ENCODE measurements at places on chromosomes 2 and 18.
A peak's percentile ranks its signal among the peaks of the same experiment; 100 is the strongest.

DNA sequence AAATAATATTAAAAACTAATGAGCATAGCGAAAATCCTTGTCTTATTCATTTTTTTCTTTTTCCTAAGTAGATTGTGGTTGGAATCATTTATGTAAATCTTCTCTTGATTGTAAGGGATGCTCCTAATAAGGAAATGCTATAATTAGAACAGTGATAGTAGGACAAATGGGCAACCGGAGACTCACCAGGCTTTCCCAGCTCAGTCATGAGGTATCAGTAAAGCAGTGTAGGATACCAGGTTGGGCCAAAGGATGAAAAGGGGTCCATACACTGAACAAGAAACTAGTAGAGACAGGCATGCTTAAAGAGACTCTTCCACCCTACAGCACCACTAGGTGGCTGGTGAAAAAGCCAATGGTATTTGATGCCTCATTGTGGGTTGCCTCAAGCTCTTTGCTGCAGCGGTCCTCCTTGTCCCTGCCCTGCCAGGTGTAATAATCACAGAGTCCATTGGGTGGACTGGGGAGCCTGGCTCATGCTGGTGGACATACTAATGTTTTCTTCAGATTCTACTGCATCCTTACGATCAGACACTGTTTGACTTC is 71.4 kb upstream of the FAM98A start:
- no peak for DNase-seq

- no peak for DNase-seq
Observed at GRCh38 chr2:48914477-48915089, 159.1 kb upstream of the LHCGR start.

DNA sequence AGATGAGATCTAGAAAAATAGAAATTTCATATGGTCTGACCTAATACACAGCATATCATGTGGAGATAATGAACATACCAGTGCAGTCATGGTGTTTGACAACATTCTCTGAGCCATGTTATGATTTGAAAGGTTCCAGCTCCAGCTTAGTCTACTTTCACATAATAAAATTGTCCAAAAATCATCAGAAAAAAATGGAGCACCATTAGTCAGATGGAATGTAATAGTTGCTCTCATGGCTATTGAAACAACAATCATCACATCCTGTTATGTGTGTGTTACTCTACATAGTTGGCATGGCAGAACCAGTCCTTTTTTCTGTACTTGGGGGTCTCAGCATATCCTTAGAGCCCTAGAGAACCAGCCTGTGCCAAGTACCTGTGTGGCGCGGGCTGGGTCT is 678.9 kb upstream of the FANCL start:
- DNase-seq, result no peak

GRCh38 chr2:140451324-140451723 is 1671.1 kb upstream of the NXPH2 start:
- no peak for DNase-seq

DNA sequence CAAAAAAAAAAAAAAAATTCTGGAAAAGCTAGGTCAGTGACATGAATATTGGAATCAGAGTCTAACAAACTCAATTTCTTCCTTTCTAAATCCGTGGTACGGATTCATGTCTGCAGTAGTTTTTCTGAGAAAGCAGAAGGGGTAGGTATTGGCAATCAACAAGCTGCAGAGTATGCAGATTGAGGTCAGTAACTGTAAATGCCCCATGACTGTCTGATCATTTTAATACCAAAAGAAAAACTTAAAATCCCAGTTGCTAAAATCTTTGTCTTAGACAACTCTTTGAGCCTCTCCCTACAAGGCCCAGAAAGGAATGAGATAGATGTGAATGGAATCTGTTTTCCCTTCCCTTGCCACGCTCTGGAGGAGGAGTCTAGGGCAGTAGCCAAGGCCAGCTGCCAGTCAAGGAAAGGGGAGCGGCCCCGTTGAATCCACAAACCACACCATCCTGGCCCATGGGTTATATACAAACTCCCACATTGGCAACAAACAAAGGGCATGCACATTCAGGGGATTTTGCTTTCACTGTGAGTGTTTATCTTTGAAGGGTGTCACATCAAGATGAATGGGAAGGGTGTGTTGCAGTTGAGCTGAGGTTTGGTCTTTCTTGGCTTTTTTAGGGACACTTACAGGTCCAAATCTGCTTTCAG is 6.1 kb upstream of the CASP8 start:
- DNase-seq, result no peak

DNA sequence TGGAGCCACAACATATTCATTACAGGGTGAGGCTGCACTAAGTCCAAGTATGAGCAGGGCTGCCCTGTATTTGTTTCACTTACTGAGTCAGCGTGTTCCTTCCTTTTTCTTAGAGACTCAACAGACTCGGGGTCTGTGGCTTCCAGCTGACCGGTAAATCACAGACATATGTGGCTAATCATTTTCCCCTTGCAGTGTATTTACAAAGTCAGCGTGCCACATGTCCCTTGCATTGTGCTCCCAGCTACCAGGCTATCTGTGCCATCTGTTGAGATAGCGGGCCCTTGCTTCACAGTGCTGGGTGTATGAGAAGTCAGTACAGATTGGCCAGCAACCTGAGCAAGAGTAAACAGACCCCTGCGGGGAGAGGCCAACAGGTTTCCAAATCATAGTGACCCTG is 254.3 kb downstream of the LRRTM1 start:
- DNase-seq, result no peak

- no peak for DNase-seq
Observed at GRCh38 chr2:151205571-151205970, 56.1 kb downstream of the RBM43 start.

DNA sequence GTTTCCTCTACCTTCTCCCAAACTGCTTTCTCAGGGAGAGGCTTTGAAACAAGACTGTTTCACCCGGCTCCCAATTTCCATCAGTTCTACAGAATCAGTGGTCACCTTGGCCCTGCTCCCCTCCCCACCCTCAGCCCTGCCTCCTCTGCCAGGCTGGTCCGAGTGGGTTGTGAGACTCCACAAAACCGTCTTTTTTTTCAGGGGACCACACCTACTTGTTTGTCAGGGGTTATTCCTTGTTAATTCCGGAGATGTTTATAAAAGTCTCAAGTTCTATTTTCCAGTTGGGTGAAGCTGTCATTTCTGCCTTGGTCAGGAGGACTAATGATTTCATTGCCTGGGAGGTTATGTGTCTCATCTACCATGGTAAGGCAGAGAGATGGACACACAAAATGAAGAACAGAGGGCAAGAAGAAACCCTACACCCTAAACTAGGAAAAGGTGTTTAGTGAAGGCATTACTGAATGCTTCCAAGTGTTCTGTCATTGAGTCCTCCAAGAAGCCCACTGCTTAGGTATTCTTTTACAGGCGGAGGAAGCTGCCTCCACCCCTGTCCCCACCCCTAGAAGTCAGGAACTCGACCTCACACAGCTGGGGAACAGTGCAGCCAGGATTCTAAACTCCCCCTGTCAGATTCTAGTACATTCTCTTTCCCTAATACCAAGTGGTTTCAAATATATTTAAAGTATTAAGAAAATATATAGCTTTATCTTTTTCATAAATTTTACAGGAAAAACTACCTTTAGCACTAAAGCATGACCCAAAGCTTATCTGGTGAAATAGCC is 46.3 kb downstream of the COPS8 start:
- DNase-seq, result no peak

GRCh38 chr2:5322396-5322795 is 369.8 kb upstream of the SOX11 start:
- no peak for DNase-seq

GRCh38 chr2:142037066-142037465 is 93.8 kb downstream of the LRP1B start:
- no peak for DNase-seq

- DNase-seq, result no peak
Observed at GRCh38 chr18:35582899-35583558, 1.5 kb downstream of the GALNT1 start.

DNA sequence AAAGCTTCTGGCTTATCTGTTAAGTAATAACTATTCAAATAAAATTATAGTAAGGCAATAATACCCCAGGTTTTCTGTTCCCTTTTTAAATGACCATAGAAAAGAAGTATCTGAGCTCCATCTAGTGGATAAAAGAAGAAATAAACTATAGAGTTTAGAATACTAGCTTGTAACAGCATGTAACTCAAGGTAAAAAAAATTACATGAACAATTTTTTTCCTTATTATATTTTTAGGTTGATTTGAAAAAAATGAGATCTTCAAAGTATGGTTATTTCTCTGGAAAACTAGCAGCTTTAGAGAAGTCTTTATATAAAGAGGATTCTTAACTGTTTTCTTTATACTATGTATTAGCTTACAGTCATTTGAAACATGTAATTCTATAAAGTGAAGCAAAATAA is 58.1 kb downstream of the NCKAP1 start:
- DNase-seq, result peak; percentile 4

- no peak for DNase-seq
Observed at GRCh38 chr18:31275722-31276463, 42.1 kb upstream of the DSG1 start.

DNA sequence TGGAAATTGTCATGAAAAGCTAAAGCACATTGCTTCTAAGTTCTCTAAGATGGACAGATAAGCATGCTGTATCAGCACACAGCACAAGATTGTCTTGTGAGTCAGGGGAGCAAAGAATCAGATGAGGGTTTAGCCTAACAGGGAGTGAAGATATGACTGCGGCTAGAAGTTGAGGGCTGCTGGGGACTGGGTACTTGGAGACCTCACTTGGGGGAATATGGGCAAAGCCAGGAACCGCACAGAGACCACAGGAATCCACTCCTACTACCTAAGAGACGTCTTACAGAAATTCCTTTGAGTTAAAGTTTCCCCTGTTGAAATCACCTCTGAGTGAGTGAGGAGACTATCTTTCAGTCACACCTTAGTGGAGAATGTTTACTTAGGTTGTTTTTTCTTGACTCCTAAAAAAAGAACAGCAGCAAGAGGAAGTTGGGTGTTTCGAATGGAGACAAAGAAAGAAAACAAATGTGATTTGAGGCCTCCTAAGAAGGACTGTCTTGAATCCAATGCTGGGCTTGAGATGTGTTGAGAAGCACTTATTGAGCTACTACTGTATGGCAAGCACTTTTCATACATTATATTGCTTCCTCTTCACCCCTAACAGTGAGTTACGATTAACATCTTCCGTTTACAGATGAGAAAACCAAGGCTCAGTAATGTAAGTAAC is 100.7 kb downstream of the ANKRD44 start:
- no peak for DNase-seq

DNA sequence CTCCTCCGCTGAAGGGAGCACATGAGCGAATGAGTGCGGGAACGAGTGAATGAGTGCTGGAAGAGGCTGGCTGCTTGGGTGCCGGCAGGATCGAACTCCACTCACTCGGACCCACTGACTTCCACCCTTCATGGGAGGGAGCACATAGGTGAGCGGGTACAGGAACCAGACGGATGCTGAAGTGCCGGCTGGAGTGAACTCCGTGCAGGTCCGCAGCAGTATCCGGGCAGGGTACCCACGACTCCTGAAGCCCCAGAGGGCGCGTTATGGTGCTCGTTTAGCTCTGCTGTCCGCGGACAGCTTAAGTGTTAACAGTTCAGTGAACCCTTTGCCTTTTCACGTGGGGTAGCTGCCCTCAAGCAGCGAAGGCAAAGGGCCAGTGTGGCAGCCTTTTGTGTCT is 23.2 kb downstream of the RPRM start:
- no peak for DNase-seq

DNA sequence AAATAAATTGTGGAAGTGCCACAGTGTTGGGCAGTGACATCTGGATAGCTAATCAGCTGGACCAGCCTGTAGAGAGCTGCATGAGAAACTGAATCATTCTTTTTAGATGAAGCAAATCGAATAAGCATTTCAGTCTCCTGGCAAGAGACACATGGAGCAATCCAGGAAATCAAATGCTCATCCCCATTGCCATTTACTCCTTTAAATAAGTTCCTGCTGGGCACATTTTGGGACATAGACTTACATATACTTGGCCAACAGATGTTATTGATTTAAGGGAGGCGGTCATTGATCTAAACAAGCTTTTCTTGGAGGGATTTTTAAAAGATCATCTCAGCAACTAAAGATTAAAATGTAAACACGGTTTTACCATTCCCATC is 307.1 kb downstream of the STK39 start:
- no peak for DNase-seq

- no peak for DNase-seq
Observed at GRCh38 chr2:238891457-238892203, 43.7 kb downstream of the TWIST2 start.

DNA sequence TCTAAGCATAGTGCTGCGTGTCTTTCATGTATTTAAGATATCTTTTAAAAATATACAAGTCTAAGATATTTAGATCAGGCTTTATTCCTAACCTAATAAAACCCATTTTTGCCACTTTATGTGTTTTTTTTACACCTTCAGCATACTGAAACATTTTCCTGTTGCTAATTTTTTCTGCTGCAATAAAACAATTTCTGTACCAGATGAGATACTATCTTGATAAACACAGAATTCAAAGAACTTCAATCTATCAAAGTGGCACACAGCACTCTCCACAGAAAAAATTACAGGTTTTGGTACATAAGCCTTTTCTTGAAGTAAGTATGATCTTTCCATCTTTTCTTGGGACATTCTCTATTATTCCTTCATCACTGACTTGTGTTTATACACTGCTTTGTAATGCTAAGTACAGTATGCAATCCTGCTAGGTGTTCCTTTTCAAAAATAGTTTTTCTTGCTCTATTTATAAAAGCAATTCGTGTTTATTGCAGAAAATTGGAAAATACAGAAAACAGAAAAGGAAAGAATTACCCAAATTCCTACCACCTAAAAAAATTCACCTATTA is 16.2 kb downstream of the REV1 start:
- DNase-seq, result no peak

GRCh38 chr2:148721520-148721931 is 77.0 kb downstream of the EPC2 start:
- DNase-seq, result peak; percentile 23

DNA sequence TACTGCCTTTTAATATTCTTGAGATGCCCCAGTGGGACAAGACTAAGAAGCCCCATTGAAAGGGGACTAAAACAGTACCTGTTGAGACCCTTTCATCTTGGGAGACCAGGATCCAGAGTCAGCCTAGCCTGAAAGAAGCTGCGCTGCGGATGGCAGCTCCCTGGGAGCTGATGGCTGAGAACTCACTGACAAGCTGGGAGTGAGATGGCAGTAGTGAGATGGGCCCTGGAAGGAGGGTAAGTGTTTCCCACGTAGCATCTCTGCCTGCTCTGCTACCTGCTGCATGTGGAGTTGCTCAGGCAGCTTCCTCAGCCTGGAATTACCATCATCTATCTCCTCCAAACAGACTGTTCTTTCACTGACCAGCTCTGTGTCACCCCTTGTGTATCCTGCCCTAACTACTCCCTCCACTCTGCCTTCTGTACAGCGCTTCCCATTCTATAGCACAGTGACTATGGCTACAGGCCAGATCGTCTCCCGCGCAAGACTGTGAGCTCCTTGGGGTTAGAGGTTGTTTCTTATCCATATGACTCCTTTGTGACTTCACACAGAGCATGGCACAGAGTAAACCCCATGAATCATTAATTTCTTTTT is 330.4 kb downstream of the NBAS start:
- DNase-seq, result no peak

DNA sequence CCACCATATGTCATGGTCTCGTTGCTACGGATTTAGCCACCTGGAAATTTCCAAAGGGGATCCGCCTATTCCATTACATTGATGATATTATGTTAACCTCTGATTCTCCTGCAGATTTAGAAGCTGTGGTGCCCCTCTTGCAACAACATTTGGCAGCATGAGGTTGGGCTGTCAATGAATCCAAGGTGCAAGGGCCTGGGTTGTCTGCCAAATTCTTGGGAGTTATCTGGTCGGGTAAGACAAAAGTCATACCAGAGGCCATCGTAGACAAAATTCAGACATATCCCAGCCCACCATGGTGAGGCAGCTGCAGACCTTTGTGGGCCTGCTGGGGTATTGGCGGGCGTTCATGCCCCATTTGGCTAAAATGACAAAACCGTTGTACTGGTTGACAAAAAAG is 13.6 kb upstream of the C2orf42 start:
- DNase-seq, result no peak

GRCh38 chr2:73021371-73022010 is 50.0 kb downstream of the SFXN5 start:
- DNase-seq, result no peak
